ENCODE measurements at places on chromosomes 16 and 17. TPM values are rescaled to one million over a fixed set of nuclear protein-coding genes. Genes with fewer than 3 reads are reported as not detected.

The MYL11 gene
- not detected for total RNA-seq

The CHP2 gene
- not detected for total RNA-seq

The MYH3 gene
- total RNA-seq: 0.77 TPM

The KRTAP3-2 gene
- total RNA-seq: not detected

The TBC1D26 gene
- total RNA-seq: under 0.01 TPM

The RAMP2 gene
- total RNA-seq: 0.37 TPM

The MSL1 gene
- 47.5 TPM for total RNA-seq

The RRAD gene
- total RNA-seq: 8.0 TPM

The ANKFN1 gene
- not detected for total RNA-seq

The HLF gene
- total RNA-seq: 0.33 TPM

The C16orf78 gene
- not detected for total RNA-seq

The TLCD2 gene
- 2.3 TPM for total RNA-seq

The CCL1 gene
- total RNA-seq: not detected

The KRTAP4-4 gene
- not detected for total RNA-seq

The TPSB2 gene
- total RNA-seq: not detected

The SLC38A8 gene
- total RNA-seq: not detected

The SLC2A4 gene
- under 0.01 TPM for total RNA-seq

The ARL5C gene
- total RNA-seq: not detected

The TBC1D3C gene
- not detected for total RNA-seq

The KRT40 gene
- total RNA-seq: not detected

The OR3A3 gene
- total RNA-seq: 0.33 TPM

The TP53TG3E gene
- total RNA-seq: not detected

The TLK2 gene
- 81.3 TPM for total RNA-seq

The FOXJ1 gene
- total RNA-seq: under 0.01 TPM

The ANKRD40CL gene
- not detected for total RNA-seq

The NTHL1 gene
- 31.0 TPM for total RNA-seq

The ATAD5 gene
- 5.8 TPM for total RNA-seq

The SOST gene
- not detected for total RNA-seq

The KRTAP9-8 gene
- not detected for total RNA-seq

The SGCA gene
- 1.9 TPM for total RNA-seq

The DBF4B gene
- total RNA-seq: 10.1 TPM

The IRX5 gene
- total RNA-seq: not detected

The CASKIN1 gene
- total RNA-seq: 0.33 TPM

The KRTAP2-1 gene
- total RNA-seq: not detected

The CCL14 gene
- total RNA-seq: not detected

The MRPL58 gene
- total RNA-seq: 57.5 TPM

The C17orf78 gene
- total RNA-seq: not detected

The CD300E gene
- total RNA-seq: not detected

The KRTAP3-1 gene
- not detected for total RNA-seq

The KRT36 gene
- total RNA-seq: 0.12 TPM

The GPR179 gene
- under 0.01 TPM for total RNA-seq

The EVI2A gene
- 7.3 TPM for total RNA-seq

The ZNF287 gene
- 6.3 TPM for total RNA-seq

The ENKD1 gene
- total RNA-seq: 20.4 TPM

The P2RX5 gene
- 4.0 TPM for total RNA-seq

The FNDC8 gene
- not detected for total RNA-seq

The CDRT15 gene
- total RNA-seq: not detected

The HIGD1B gene
- total RNA-seq: not detected

The PDPK1 gene
- total RNA-seq: 23.1 TPM

The PRSS36 gene
- 0.33 TPM for total RNA-seq

The GPRC5B gene
- total RNA-seq: 1.1 TPM

The TNS4 gene
- total RNA-seq: not detected

The ITGAD gene
- not detected for total RNA-seq

The GUCY2D gene
- total RNA-seq: under 0.01 TPM

The SEC14L5 gene
- total RNA-seq: under 0.01 TPM

The EXOC3L1 gene
- 0.12 TPM for total RNA-seq

The CDRT4 gene
- 4.1 TPM for total RNA-seq

The ZNF213 gene
- total RNA-seq: 9.5 TPM

The KRT27 gene
- not detected for total RNA-seq

Measured in uterine smooth muscle cell (primary cell).